ENCODE measurements at places on chromosomes 11 and 22. TPM values are rescaled to one million over a fixed set of nuclear protein-coding genes. Genes with fewer than 3 reads are reported as not detected.
A peak's percentile ranks its signal among the peaks of the same experiment; 100 is the strongest.

GRCh38 chr11:70755410-70756158, 357.3 kb downstream of the CTTN start:
- H3K27ac ChIP-seq = no peak overlapping the region
- no peak overlapping the region for H3K4me3 ChIP-seq
- no peaks in the 10 kb centered on the region for H3K4me1 ChIP-seq

DNA sequence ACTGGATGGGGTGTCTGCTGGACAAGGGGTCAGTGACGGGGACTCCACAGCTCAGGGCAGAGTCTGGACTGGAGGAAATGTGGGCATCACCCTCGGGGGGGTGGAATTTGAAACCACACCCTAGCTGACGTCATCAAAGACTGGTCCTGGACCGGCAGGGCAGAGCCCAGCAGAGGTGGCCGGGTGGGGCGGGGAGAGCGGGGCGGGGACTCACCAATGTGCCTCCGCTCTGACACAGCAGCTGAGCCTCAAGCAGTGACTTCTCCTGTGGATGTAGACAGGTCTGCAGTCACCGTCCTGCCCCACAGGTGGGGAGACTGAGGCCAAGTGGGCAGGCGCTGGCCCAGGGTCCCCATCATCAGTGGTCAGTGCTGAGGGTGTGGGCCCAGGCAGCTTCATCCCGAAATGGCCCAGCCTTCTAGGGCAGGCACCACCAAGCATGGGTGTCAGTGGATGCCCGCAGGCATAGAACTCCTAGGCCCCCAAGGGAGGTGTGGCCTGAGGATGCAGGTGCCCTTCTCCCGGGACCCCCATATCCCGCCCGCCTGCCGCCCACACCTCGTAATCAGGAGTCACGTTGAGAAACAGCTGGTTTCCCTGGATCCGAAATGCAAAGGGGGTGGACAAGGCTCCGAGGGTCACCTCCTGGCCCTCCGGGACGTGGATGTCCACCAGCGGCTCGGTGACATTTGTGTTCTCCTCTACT, 603 bp downstream of the CDHR5 start:
- no peak for DNase-seq

DNA sequence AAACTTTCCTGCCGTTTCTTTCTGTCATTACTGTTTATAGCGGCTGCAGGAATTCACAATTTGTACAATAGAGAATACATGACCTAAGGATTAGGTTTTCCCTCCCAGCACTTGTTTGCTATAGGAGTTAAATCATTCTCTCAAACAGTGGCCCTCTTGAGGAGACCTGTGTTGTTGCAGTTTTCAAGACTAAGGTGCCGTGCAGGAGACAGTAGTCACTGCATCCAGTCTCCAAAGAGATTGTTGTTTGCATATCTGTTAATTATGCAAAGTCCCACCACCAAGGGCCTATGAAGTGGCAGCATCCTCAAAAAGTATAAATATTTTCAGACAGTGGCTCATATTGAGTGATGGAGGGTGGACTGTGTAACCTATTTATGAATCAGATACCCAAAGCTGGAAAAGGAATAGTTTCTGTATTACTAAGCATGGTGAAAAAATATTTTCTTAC, 2.3 kb downstream of the PRSS23 start:
- no peaks in the 10 kb centered on the region for H3K4me1 ChIP-seq
- H3K4me3 ChIP-seq = no peak overlapping the region
- no peaks in the 10 kb centered on the region for H3K27me3 ChIP-seq
- no peak overlapping the region for H3K27ac ChIP-seq
- H3K36me3 ChIP-seq = no peaks in the 10 kb centered on the region
- no peak for DNase-seq

- H3K4me1 ChIP-seq = no peaks in the 10 kb centered on the region
- no peak overlapping the region for H3K27ac ChIP-seq
- H3K4me3 ChIP-seq = no peak overlapping the region
- no peaks in the 10 kb centered on the region for H3K27me3 ChIP-seq
- peak; percentile 63 for DNase-seq
- peaks cover 32% of the 10 kb centered on the region for H3K36me3 ChIP-seq
These were observed 22.7 kb upstream of the C1QTNF4 start for GRCh38 chr11:47616726-47617416.

- H3K36me3 ChIP-seq = no peaks in the 10 kb centered on the region
- no peak overlapping the region for H3K4me3 ChIP-seq
- H3K27me3 ChIP-seq = no peaks in the 10 kb centered on the region
- H3K4me1 ChIP-seq = no peaks in the 10 kb centered on the region
These were observed 5.6 kb downstream of the SLC36A4 start for GRCh38 chr11:93192163-93192562.

DNA sequence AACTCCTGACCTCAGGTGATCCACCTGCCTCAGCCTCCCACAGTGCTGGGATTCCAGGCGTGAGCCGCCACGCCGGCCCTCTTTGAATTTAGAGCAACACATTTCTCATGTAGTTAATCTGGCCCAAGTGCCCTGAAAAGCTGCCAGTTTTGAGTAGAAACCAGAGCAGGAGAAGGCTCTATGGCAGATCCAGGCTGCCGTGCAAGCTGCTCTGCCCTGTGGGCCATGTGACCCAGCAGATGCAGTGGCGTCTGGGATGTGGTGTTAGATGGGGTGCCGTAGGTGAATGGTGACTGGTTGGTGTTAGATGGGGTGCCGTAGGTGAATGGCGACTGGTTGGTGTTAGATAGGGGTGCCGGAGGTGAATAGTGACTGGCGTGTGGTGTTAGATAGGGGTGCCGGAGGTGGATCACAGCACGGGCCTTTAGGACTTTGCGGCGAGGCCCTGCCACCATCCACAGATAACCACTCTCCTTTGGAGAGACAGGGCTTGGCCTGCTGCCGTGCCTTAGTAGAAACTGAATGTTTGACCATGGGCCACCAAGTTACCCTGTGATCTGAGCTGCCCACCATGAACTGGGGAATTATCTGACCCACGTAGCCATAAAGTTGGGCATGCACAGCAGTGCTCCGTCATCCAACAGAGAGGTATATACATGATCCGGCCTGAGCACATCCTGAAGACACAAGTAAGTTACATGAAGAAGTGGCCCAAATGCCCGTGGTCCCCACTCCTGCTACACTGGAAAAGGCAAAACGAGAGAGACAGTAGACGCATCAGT, 32.7 kb downstream of the ASCL2 start:
- H3K4me1 ChIP-seq = no peaks in the 10 kb centered on the region
- no peaks in the 10 kb centered on the region for H3K27me3 ChIP-seq
- H3K27ac ChIP-seq = no peak overlapping the region
- peak; percentile 50 for DNase-seq

DNA sequence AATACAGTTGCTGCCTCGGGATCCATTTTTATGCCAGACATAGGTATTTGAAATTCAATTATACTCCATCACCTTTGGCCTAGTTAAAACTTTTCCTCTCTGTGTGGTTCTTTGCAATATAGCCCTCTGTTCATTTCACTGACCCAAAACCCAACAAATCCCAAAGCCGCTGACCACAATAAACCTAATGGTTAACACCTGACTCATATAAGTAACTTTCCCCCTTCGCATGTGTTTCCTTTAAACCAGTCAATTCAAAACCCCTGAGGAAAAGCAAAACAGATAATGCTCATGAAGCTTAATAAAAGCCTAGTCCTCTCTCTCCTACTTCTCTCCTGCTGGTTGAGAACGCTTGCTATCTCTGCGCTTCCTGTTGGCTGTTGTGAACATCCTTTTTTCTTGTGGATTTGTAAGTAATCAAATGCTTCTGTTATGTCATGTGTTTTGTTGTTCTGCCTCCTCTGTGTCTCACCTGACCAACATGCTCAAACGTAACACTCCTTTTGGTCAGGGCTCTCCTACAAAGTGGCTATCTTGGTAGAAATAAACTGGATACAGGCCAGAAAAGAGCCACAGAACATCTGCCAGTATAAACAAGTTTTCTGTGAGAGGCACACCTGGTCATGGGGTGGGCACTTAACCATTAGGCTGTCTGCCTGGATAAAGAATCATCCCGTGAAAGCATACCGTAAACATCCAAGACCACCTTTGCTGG, 652.6 kb downstream of the METTL15 start:
- H3K27me3 ChIP-seq = no peaks in the 10 kb centered on the region
- H3K27ac ChIP-seq = no peak overlapping the region
- H3K4me3 ChIP-seq = no peak overlapping the region

- no peaks in the 10 kb centered on the region for H3K4me1 ChIP-seq
- H3K27ac ChIP-seq = no peak overlapping the region
- H3K36me3 ChIP-seq = no peaks in the 10 kb centered on the region
These were observed 673.8 kb downstream of the NELL1 start for GRCh38 chr11:21343204-21343603.

GRCh38 chr22:42635531-42635930, 4.9 kb downstream of the ATP5MGL start:
- peak; percentile 90 for DNase-seq
- H3K4me1 ChIP-seq = no peaks in the 10 kb centered on the region
- H3K36me3 ChIP-seq = peaks cover 57% of the 10 kb centered on the region
- H3K27me3 ChIP-seq = no peaks in the 10 kb centered on the region
- peak overlapping the region; percentile 86 for H3K27ac ChIP-seq

- H3K36me3 ChIP-seq = no peaks in the 10 kb centered on the region
- H3K4me3 ChIP-seq = no peak overlapping the region
- no peaks in the 10 kb centered on the region for H3K27me3 ChIP-seq
- no peak overlapping the region for H3K27ac ChIP-seq
- H3K4me1 ChIP-seq = no peaks in the 10 kb centered on the region
These were observed 113.5 kb upstream of the IGLL5 start for GRCh38 chr22:22773979-22774604.

DNA sequence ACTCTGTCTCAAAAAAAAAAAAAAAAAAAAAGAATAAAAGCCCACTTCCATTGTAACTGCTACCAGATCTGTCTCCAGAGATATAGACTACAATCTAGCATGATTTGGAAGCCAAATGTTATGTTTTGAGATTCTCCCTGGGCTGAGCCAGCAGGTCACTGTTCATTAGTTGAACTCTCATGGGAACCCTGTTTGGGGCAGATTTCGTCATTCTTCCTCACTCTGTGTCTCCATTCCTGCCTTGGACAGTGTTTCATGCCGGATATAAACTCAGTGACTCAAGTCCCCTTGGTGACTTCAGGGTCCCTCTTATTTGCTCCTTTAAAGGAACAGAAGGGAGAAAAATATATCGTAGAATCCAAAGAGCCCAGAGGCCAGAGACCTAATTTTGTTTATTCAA, 378.1 kb downstream of the LARGE1 start:
- peaks cover 26% of the 10 kb centered on the region for H3K4me1 ChIP-seq
- H3K4me3 ChIP-seq = no peak overlapping the region
- no peaks in the 10 kb centered on the region for H3K36me3 ChIP-seq

GRCh38 chr11:45320371-45320770, 34.2 kb upstream of the SYT13 start:
- no peak overlapping the region for H3K4me3 ChIP-seq
- no peak overlapping the region for H3K27ac ChIP-seq
- peak; percentile 21 for DNase-seq
- H3K36me3 ChIP-seq = no peaks in the 10 kb centered on the region
- no peaks in the 10 kb centered on the region for H3K27me3 ChIP-seq

ASRGL1 gene
- 0.74 TPM for total RNA-seq

SYTL2 gene
- 5.0 TPM for total RNA-seq

KCNK4 gene
- total RNA-seq = not detected

ANKK1 gene
- total RNA-seq = not detected

OR8B3 gene
- total RNA-seq = not detected

ROM1 gene
- total RNA-seq = 3.2 TPM

OR5AN1 gene
- not detected for total RNA-seq

OR10A2 gene
- total RNA-seq = not detected
